ENCODE measurements at places on chromosomes 2 and 18.

GRCh38 chr2:7530001-7530400, 612.8 kb downstream of the RNF144A start:
- DNase-seq = no peak
- no peak overlapping the region for H3K4me3 ChIP-seq
- no peak overlapping the region for H3K27ac ChIP-seq
- H3K4me1 ChIP-seq = no peaks in the 10 kb centered on the region
- H3K36me3 ChIP-seq = no peaks in the 10 kb centered on the region

GRCh38 chr2:109185821-109186570, 57.0 kb downstream of the SH3RF3 start:
- H3K4me3 ChIP-seq = no peak overlapping the region
- no peaks in the 10 kb centered on the region for H3K27me3 ChIP-seq
- no peaks in the 10 kb centered on the region for H3K36me3 ChIP-seq
- H3K27ac ChIP-seq = no peak overlapping the region
- no peaks in the 10 kb centered on the region for H3K4me1 ChIP-seq
- DNase-seq = no peak

DNA sequence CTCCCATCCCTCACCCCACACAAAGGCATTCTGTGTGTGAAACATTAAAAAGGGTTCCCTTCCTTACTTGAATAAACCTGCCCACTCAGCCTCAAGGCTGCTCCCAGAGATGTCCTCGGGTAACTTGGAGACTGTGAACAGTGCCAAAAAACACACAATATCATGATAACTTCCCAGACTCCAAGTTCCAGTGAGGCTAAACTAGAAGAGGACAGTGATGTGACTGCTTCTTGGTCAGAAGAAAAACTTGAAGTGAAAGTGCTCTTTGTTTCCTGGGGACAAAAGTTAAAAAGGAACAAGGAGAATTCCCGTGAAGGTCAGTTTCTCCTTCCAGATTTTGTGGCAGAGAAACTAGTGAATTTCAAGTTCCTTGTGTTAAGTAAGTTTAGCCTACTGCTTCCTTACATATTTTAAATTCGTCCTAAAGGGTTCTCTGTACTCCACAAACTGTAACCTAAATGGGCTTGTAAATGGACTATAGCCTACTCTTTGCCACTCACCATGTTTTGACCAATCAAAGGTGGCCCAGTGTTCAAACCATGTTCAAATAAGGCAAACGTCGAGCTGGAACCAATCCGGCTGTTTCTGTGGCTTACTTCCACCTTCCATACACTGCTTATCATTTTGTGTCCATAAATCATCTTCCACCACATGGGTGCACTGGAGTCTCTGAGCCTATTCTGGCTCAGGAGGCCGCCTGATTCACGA, 20.4 kb downstream of the TPRKB start:
- H3K4me3 ChIP-seq = no peak overlapping the region
- peaks cover 5% of the 10 kb centered on the region for H3K27me3 ChIP-seq
- H3K36me3 ChIP-seq = no peaks in the 10 kb centered on the region
- H3K27ac ChIP-seq = no peak overlapping the region

- peak; percentile 69 for DNase-seq
- H3K27ac ChIP-seq = no peak overlapping the region
- H3K36me3 ChIP-seq = no peaks in the 10 kb centered on the region
- H3K27me3 ChIP-seq = no peaks in the 10 kb centered on the region
Observed at GRCh38 chr18:56709463-56709862, 58.3 kb downstream of the WDR7 start.

DNA sequence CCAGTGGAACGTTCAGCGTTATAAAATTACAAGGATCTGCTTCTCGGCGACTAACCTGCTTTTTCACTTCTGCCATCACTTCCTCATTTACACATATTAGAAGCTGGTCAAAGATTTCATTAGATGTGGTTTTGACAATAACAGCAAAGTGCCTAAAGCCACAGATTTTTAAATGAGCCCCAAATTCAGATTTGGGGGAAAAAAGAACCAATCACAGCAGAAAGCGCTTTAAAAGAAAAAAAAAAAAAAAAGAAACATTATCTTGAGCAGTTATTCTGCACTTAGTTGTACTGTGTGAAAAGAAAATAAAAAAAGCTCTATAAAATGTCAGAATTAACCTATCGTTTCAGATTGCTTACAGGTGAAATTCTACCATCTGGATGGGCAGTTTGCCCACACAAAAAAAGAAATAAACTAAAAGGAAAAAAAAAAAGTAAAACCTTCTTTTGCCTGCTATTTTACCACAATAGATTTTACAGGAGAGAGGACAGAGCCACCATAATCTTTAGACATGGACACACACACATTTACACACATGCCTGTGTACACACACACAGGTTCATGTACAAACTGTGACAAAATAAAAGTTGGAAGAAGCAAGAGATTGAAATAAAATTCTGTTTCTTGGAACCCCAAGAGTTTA, 167.2 kb downstream of the TCF4 start:
- no peaks in the 10 kb centered on the region for H3K4me1 ChIP-seq
- no peak for DNase-seq
- no peaks in the 10 kb centered on the region for H3K27me3 ChIP-seq
- no peaks in the 10 kb centered on the region for H3K36me3 ChIP-seq
- H3K4me3 ChIP-seq = no peak overlapping the region

DNA sequence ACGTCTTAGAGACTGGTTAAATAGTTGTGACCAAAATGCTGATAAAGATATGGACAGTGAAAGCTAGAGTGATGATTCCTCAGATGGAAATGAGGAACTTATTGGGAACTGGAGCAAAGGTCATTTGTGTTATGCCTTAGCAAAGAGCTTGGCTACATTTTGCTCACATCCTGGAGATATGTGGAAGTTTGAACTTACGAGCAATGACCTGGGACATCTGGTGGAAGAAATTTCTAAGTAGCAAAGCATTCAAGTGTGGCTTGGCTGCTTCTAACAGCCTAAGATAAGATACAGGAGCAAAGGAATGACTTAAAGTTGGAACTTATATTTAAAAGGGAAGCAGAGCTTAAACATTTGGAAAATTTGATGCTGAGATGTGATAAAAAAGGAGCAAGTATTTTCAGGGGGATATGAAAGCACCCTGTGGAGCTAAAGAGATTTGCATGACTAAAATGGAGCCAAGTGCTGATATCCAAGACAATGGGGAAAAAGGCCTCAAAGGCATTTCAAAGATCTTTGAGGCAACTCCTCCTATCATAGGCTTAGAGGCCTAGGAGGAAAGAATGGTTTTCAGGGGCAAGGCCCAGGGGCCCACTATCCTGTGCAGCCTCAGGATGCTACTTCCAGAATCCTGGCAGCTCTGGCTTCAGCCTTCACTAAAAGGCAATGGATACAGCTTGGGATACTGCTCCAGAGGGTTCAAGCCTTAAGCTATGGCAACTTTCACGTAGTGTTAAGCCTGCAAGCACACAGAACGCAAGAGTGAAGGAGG, 124.1 kb upstream of the KLHL14 start:
- DNase-seq = no peak
- H3K4me3 ChIP-seq = no peak overlapping the region

GRCh38 chr2:231489990-231490389, 25.7 kb upstream of the NCL start:
- H3K27ac ChIP-seq = no peak overlapping the region
- H3K27me3 ChIP-seq = no peaks in the 10 kb centered on the region
- no peaks in the 10 kb centered on the region for H3K4me1 ChIP-seq
- no peak for DNase-seq
- no peak overlapping the region for H3K4me3 ChIP-seq

GRCh38 chr2:2826621-2827020, 495.5 kb upstream of the MYT1L start:
- H3K27me3 ChIP-seq = peaks cover 12% of the 10 kb centered on the region
- H3K4me1 ChIP-seq = no peaks in the 10 kb centered on the region
- DNase-seq = no peak
- no peak overlapping the region for H3K4me3 ChIP-seq

All from HCT116 (cell line).